ENCODE measurements at places on chromosomes 16 and 17.

- no peak for DNase-seq
Observed at GRCh38 chr17:7380321-7380720, 568 bp upstream of the TNK1 start.

DNA sequence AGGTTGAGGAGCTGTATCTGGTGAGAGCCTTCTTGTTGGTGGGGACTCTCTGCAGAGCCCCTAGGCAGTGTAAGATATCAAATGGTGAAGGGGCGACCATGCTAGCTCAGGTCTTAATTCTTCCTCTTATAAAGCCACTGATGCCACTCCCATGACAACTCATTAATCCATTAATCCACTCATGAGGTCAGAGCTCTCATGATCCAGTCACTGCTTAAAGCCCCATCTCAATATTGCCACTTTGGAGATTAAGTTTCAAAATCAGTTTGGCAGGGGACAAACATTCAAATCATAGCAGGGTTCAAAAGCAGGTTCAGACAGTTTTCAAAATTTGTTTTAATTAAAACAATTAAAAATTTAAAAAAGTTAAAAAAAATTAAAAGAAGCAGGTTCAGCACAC lies 13.1 kb upstream of the SPECC1 start:
- DNase-seq = no peak

DNA sequence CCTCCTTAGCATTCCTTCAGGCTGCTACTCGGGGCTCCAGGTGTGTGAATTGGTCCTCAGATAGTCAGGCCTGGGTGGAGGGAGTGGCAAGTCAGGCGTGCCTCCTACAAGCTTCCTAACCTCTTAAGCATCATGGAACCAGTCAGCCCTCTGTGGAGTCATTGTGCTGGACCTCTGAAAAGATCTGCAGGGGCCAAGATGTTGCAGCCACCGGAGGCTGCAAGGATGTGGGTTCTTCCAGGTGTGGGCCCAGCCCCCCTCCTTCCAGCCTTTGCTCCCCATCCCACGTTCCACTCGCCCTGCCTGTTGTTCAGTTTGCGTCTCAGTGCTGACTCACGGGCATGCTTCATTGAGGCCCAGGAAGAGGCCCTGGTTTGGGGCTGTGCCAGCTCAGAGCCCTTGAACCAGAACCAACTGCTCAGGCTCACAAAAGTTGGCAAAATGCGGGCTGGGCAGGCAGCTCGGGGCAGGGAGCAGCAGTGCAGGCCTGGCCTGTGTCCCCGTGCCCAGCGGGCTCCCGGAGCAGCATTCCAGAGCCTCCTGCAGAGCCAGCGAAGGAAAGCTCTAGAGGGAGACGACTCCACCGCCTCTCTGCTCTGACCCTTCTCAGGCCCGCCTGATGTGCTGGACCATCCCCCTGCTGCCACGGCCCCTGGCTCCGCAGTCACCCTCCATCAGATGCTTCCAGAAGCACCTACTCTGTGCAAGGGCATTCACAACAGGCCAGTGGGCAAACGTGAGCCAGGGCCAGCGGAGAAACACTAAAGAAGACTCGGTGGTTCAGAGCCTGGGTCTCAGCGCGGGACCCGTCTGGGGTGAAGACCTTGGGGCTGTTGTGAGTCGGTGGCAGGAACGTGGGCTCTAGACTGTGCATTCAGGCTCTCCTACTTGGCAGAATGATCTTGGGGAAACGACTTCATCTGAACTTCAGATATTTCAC lies 7.5 kb downstream of the LDHD start:
- DNase-seq = peak; percentile 63

DNA sequence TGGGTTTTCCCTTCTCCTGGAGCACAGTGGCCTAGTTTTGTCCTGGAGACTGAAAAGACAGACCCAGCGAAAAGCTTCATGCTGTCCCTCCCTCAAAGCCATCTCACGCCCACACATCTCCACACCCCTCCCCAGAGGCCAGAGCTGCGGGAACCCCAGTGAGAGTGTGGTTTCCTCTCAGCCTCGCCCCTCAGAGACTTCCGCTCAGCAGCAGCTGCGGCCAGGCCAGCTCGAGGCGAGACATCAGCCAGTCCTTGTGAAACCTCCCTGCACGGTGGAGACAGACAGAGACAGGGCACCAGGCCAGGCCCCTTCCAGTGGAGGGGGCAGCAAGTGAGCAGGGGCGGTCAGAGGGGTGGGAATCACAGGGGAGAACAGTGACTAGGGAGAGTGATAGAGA lies 77.0 kb upstream of the TNRC6C start:
- DNase-seq = no peak

GRCh38 chr16:48558371-48558841 lies 51.6 kb downstream of the N4BP1 start:
- no peak for DNase-seq

GRCh38 chr16:3009568-3010390 lies 2.9 kb upstream of the CLDN9 start:
- no peak for DNase-seq

DNA sequence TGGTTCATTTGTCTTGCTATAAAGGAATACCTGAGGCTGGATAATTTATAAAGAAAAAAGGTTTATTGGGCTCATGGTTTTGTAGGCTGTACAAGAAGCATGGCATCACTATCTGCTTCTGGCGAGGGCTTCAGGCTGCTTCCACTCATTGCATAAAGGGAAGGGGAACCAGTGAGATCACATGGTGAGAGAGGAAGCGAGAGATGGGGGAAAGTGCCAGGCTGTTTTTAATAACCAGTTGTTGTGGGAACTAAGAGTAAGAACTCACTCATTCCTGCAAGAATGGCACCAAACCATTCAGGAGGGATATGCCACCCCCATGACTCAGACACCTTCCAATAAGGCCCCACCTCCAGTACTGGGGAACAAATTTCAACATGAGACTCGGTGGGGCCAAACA lies 24.3 kb downstream of the SPECC1 start:
- DNase-seq = no peak

GRCh38 chr17:51425773-51426172 lies 165.4 kb downstream of the UTP18 start:
- no peak for DNase-seq

Measured in T1000 (cell line).